ENCODE measurements at places on chromosomes 1 and 21.

GRCh38 chr1:157968508-157968907 lies 24.9 kb upstream of the KIRREL1 start:
- DNase-seq: peak; percentile 8

DNA sequence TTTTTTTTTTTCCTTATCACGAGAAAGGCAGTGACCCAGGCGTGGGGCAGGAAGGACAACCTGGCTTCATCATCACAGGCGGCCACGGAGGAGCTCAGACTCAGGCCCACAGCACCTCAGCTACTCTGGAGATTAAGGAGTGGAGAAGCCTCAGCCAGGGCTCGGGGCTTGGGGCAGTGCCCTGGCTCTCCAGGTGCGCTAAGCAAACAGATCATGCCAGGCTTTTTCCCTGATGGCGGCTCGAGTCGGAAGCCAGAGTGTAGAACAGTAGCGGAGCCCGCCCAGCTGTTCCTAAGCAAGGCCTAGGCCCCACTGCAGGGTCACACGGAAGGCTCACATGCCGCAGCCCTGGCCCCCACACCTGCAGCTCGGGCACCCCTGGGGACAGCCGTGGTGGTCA lies 70.7 kb downstream of the AGPAT3 start:
- DNase-seq: no peak

GRCh38 chr1:15151871-15152270 lies 1.7 kb upstream of the TMEM51 start:
- no peak for DNase-seq

- peak; percentile 40 for DNase-seq
These were observed 147.0 kb upstream of the FMN2 start for GRCh38 chr1:239944666-239945065.

DNA sequence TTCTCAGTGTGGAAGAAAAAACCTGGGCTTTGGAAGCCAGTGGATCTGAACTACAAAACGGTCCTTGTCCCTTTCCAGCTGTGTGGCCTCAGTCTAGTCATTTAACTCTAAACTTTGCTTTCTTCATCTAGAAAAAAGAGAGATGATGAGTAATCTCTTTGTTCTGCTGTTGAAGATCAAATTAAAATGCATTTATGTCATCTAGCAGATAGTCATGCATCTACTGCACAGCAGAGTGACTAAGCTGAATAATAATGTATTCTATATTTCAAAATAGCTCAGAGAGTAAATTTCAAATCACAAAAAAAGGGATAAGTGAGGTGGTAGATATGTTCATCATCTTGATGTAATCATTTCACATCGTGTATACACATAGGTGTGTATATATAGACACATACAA lies 473.2 kb downstream of the DSCAM start:
- no peak for DNase-seq

DNA sequence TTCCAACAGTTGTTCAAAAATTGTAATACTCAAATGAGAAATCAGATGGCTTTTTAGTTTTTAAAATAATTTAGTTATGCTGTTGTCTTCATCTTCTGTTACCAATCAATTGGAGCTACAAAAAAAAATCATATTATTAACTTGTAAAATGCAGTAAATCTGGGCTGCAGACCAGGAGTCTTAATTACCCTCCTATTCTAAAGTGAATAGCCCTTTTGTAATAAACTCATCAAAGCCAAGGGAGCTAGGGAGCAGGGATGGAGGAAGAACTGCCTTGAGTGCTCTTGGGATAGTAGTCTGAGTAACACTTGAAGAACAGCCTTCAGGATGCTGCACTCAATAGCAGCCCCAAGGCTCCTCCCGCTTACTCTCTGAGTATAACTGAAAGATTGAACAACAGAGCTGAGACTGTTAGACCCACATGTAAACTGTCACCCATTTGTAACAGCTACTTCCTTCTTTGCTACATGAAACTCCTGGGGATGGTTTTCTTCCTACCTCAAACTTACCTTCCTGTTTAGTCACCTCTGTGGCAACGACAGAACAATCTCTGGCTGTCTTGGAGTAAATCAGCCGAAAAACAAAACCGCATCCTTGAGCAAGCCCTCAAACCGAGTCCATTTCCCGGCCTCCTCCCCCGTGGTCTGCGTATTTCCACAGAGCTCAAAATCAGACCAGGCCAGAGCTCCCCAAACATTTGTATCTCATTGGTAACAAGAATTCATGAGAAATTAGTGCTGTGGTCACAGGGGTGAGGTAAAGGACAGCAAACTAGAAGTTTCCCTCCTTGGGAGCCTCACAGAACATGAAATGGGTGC lies 55.9 kb downstream of the CD58 start:
- DNase-seq: peak; percentile 98

DNA sequence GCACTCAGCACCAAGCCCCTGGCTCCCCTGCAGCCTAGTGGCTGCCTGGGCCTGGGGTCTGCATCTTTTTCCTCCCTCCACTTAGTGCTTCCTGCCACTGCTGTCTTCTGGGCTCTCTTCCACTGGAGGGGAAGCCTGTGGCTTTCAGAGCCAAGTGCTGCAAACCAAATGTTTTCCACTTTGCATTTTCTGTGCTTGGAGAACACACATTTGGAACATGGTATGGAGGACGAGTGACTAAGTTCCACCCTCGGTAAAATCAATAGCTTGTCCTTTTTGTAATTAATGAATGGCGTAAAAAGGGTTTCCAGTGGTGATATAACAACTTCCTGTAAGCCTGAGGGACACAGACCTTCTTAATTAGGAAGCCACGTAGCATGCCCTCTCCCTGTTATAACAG lies 10.1 kb upstream of the GPR153 start:
- no peak for DNase-seq

GRCh38 chr1:3240524-3241235 lies 171.7 kb downstream of the PRDM16 start:
- DNase-seq: no peak

GRCh38 chr1:184225283-184226099 lies 161.3 kb upstream of the C1orf21 start:
- DNase-seq: no peak

- DNase-seq: no peak
These were observed 194.6 kb upstream of the LMO4 start for GRCh38 chr1:87134061-87134460.

DNA sequence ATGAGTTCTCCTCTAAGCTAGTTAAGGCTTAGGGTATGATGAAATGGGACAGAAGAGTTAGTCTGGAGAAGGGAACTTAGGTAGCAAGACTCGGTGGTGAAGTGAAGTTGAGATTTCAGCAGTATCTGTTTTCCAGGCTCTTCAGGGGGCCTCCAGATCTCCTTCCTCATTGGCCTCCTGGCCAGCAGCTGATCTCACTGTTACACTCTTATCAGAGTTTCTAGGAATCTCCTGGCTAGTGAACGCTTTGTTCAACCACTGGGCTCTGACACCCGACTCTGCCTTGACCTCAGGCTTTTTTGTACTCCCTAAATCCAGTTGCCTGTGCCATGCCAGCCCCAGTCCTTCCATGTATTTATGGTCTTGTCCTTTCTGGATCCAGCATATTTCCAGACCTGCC lies 311.0 kb downstream of the ASTN1 start:
- no peak for DNase-seq

- peak; percentile 71 for DNase-seq
These were observed 514 bp downstream of the S1PR1 start for GRCh38 chr1:101237229-101237837.

DNA sequence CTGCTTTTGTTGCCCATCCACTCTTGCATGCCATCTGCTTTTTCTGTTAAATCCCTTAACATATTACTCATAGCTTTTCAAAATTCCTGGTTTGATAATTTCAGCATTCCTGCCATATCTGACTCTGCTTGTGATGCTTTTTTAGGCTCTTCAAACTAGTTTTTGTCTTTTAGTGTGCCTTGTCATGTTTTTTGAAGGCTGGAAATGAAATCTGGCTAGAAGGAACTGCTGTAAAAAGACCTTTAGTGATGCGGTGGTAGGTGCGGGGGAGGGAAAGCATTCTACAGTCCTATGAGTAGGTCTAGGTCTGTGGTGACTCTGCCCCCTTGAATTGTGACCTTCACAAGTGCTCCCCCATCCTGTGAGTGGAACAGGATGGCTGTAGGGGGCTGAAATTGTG lies 15.0 kb upstream of the S100B start:
- DNase-seq: no peak

GRCh38 chr1:228081578-228082213 lies 812 bp upstream of the ARF1 start:
- peak; percentile 56 for DNase-seq

DNA sequence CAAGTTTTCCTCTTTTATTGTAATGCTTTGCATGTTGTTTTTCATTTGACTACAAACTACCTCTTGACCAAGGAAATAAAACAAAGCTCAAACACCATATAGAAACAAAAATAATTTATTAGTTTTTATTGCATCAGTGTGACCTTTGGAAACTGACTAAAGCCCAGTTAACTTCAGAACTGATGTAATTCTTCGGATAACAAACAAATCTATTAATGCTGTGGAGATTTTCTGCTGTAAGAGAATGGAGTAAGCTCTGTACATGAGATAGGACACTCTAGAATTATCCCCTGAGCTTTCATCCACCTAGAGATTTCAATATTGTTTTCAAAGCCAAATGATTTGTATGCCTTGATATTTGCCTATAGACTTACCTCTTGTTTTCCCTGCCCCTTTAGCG lies 154.0 kb upstream of the KCNK2 start:
- no peak for DNase-seq

- DNase-seq: no peak
These were observed 488.0 kb downstream of the AJAP1 start for GRCh38 chr1:5142389-5142788.

- DNase-seq: no peak
These were observed 21.4 kb upstream of the SMAP2 start for GRCh38 chr1:40352126-40352525.

GRCh38 chr21:33391656-33392055 lies 11.6 kb upstream of the IFNGR2 start:
- DNase-seq: no peak

GRCh38 chr1:116733476-116734365 lies 20.5 kb upstream of the CD2 start:
- DNase-seq: peak; percentile 64

DNA sequence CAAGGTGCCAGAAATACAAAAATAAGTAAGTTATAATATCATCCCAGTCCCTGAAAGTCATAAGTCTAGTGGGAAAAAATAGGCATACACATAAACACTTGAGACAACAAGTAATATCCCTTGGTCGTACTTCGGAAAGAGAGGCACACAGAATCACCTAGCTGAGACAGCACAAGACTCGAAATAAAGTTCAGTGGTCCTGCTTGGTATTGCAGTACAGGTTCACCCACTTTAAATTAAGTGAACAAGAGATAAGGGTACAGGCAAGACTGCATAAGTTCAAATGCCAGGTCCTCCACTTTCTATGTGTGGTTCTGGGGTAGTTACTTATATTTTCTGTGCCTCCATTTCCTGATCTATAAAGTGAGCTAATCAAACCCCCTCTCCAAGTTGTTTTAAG lies 47.6 kb downstream of the SEC16B start:
- no peak for DNase-seq

DNA sequence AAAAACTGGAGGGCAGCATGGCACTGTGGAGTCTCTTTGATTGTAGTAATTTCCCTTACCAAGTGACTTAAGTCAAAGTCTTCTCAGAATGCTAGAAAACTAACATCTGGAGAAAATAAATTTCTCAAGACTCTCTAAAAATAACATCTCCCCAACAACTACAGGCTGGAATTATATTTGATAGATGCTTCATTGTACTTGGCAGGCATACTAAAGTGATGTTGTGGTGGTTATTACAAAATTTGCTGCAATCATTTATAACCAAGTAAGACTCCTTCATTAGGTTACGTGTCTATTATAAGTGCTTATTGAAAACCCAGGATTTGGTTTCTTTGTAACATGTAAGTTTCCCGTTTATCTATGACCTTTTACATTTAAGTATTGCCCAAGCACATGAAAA lies 132.9 kb upstream of the NRIP1 start:
- DNase-seq: no peak

GRCh38 chr21:46295996-46296752 lies 10.0 kb downstream of the YBEY start:
- DNase-seq: peak; percentile 94

Data from NB4 (cell line).